Lung (tissue), 17 donors: ENCODE measurements at places on chromosomes 5 and 9. TPM values are rescaled to one million over a fixed set of nuclear protein-coding genes. Genes with fewer than 3 reads are reported as not detected.

TNFSF15 gene
- 5.6 TPM for total RNA-seq

GPX8 gene
- 30.8 TPM for total RNA-seq

GRCh38 chr5:84303315-84303714 lies 81.4 kb downstream of the EDIL3 start:
- H3K27ac ChIP-seq, result no peak overlapping the region
- H3K4me1 ChIP-seq, result no peaks in the 10 kb centered on the region
- H3K4me3 ChIP-seq, result no peak overlapping the region
- no peaks in the 10 kb centered on the region for H3K36me3 ChIP-seq
- no peaks in the 10 kb centered on the region for H3K27me3 ChIP-seq
- DNase-seq, result no peak

DNA sequence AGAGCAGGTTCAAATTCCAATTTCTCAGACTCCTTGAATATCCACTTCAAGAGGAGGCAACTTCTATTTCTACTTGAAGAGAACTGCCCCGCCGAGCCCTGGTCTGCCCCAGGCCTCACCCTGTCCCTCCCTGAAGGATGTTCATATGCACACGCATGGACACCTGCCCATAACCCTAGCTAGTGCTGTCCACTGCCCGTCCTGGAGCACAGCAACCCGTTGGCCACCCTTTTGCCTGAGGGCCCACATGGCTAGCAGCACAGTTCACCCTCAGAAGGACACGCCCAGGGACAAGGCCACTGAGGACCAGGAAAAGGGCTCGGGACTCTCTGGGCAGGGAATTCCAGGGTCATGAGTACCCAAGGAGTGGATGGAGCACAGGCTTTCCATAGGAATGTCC lies 63.6 kb downstream of the EGFLAM start:
- no peak overlapping the region for H3K4me3 ChIP-seq
- H3K27ac ChIP-seq, result no peak overlapping the region

GRCh38 chr5:21672911-21673310 lies 1180.2 kb downstream of the CDH12 start:
- DNase-seq, result no peak
- H3K27ac ChIP-seq, result no peak overlapping the region
- H3K4me1 ChIP-seq, result no peaks in the 10 kb centered on the region

DNA sequence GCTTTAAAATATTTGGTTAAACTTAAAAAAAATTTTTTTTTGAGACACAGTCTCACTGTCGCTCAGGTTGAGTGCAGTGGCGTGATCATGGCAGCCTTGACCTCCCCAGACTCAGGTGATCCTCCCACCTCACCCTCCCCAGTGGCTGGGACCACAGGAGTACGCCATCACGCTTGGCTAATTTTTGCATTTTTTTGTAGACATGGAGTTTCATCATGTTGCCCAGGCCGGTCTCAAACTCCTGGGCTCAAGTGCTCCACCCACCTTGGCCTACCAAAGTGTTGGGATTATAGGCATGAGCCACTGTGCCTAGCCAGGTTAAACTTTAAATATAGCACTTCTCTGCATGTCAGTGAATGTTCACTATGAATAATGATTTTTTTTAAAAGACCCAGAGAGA lies 224.5 kb upstream of the RFX3 start:
- H3K36me3 ChIP-seq, result no peaks in the 10 kb centered on the region
- no peak overlapping the region for H3K27ac ChIP-seq
- H3K4me3 ChIP-seq, result no peak overlapping the region
- DNase-seq, result no peak
- H3K4me1 ChIP-seq, result no peaks in the 10 kb centered on the region
